ENCODE measurements at places on chromosomes 6 and 20.

GRCh38 chr6:144673807-144674206, 388.7 kb downstream of the UTRN start:
- DNase-seq: no peak

- DNase-seq: no peak
Measured at GRCh38 chr6:27168586-27169443, 78.7 kb upstream of the PRSS16 start.

DNA sequence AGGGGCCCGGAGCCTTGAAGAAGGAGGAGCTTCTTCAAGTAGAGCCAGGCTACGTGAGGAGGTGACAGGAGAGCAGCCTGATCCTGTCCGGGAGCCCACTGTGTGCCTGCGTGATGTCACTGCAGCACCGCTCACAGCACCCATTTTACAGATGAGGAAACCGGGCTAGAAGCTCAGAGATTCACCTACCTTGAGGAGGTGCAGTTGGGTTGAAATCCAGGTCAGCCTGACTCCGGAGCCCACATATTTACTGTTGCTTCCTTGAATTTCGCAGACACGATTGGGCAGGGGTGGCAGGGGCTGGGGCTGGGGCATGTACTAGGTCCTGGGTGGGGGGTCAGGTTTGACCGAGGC, 12.5 kb downstream of the VSTM2L start:
- DNase-seq: no peak

GRCh38 chr6:170231293-170232185, 59.3 kb downstream of the DLL1 start:
- DNase-seq: no peak

- no peak for DNase-seq
Measured at GRCh38 chr6:112434896-112435435, 87.8 kb downstream of the RFPL4B start.

DNA sequence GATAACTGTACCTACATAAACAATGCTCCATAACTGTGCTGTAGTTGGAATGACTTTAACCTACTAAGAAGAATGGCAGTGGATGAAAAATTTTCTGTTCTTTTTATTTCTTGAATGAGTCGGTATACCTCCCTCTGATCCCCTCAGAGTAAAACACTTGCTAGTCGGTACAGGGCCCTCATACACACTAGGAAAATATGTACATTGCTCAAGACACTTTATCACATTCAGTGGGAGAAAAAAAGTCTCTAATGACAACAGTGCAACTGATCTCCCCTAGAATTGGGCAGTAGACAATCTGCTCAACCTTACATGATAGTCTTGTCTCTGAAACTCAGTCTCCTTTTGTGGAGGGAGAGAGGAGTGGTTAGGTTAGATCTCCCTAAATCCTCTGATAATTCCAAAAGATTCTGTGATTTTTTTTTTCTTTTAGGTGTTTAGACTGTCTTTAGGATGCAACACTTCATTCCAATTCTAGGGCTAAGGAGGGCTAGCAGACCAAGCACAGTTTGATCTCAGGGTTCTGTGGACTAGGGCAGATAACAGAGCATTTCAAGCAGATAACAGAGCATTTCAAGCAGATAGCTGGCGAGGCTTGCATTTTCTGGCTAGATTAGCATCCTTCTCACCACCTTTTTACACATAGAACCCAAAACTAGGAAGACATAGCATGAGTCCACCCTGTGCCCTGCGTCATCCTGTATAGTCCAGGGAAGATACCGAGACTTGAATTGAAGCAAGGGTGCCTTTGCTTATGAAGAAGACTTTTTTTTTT, 100.3 kb upstream of the TNFAIP3 start:
- no peak for DNase-seq

- DNase-seq: no peak
Measured at GRCh38 chr6:47512872-47513271, 35.3 kb downstream of the CD2AP start.

DNA sequence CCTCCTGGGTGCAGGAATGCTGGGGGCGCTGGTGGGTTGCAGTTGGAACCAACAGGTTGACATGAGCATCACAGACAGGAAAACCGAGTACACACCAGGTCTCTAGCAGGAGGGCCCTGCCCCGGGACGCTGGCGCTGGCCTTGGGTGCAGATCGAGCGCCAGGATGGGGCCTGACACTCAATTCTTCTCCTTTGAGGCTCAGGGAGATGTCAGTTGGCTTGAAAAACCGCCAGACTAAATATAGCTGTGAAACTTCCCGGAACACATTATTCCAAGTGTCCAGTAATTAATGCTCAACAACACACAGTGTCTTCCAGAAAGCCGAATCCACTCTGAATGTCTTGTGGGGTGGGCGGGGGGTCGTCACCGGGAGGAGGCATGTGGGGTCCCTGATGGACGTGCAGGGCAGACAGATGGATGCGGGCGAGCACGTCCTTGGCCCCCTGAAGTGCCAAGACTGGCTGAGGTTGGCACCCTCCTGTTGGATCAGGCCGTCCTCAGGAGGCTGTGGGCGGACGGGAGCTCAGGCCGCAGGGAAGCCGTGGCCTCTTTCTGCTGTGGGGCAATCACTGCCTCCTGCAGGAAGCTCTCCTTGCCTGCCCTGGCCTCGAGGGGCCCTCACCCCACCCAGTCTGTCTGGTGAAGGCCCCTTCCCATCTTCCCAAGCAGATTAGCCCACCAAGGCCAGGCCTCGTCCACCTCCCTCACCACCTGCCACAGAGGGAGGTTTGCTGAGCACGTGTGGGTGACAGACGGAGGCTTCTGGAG, 19.4 kb upstream of the GATA5 start:
- no peak for DNase-seq

DNA sequence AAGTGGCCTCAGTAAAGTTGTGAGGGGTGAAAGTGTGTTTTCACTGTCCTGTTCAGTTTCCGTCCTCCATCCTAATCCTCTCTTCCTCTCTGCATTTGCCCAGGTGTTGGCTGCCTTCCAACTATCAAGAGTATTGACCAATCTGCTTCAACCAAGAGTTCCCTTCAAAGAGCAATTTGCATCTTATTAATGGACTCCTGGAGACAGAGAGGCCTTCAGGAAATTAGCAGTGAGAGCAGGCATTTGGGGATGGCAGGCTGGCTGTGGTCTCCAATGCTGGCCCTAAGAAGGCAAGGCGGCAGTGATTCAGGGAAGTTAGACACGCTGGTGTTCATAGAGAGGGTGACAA, 77.2 kb downstream of the GPR6 start:
- DNase-seq: no peak

GRCh38 chr6:21348504-21349195, 244.9 kb upstream of the SOX4 start:
- DNase-seq: no peak

- no peak for DNase-seq
Measured at GRCh38 chr20:48283470-48284110, 498.3 kb upstream of the SULF2 start.

GRCh38 chr6:4924661-4925271, 79.1 kb downstream of the RPP40 start:
- DNase-seq: no peak

GRCh38 chr6:1554141-1554475, 55.6 kb upstream of the FOXC1 start:
- no peak for DNase-seq

DNA sequence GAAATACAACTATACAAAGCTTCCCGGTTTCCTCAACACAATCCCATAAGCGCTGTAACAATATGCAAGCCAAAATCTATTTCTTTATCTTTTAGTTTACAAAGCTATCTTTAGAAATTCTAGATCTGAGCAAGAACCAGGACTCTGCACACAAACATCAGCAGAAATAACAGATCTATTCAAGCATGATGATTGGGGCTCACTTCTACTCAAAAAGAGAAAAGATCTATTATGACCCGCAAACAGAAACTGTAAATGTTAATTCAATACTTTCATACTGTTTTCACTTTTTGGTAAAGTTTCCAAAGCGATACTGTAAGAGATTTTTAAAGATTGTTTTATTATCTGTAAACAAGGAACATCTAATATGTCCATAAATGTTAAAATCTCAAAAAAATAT, 86.6 kb downstream of the SESN1 start:
- DNase-seq: no peak

GRCh38 chr6:132484680-132485018, 28.3 kb downstream of the STX7 start:
- no peak for DNase-seq

GRCh38 chr6:26193467-26194328, 106.5 kb downstream of the HFE start:
- DNase-seq: no peak

DNA sequence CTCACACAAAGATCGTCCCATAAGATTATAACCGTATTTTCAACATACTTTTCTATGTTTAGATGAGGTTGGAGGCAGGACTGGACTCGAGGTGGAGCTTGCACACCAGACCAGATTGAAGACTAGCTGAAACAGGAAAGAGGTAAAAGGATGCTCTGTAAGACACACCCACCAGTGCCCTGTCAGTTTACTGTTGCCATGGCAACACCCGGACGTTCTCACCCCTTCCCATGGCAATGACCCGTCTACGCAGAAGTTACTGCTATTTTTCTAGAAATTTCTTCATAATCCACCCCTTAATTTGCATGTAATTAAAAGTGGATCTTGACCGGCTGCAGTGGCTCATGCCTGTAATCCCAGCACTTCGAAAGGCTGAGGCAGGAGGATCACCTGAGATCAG, 13.6 kb upstream of the SRSF6 start:
- DNase-seq: no peak

- DNase-seq: no peak
Measured at GRCh38 chr20:24777746-24778145, 171.3 kb upstream of the CST7 start.

DNA sequence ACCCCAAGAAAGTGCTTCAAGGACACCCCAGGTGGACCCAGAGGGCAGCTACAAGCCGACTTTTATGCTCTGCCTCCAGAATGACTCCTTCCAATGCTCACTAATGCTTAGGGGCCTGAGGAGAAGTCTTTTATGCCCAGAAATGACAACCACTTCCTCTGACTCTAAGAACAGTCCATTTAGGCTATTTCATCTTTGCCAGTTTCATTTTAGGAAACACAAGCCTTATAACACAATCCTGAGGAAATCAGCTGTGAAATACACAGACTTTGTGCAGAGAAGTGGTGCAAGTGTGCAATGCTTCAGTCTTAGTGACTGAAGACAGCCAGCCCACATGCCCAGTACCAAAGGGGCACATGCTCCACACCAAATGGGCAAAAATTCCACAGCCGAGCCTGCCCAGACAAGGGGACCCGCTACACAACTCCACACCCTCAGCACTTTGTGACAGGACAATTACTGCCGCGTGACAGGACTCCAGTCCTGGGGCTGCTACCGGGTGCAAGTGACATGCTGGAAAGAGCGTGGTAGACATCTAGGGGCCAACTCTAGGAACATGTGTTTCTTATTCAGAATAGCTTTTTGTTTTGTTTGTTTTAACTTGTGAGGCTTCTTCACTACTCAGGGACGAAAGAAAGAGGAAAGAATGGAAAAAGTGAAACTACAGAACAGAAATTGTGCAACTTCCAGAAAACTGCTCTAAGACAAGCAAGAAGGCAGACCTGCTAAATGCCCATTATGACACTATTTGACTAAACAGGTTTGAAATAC, 28.2 kb upstream of the PLAGL1 start:
- DNase-seq: no peak

GRCh38 chr20:25867776-25868649, 171.4 kb upstream of the ZNF337 start:
- DNase-seq: peak; percentile 59

DNA sequence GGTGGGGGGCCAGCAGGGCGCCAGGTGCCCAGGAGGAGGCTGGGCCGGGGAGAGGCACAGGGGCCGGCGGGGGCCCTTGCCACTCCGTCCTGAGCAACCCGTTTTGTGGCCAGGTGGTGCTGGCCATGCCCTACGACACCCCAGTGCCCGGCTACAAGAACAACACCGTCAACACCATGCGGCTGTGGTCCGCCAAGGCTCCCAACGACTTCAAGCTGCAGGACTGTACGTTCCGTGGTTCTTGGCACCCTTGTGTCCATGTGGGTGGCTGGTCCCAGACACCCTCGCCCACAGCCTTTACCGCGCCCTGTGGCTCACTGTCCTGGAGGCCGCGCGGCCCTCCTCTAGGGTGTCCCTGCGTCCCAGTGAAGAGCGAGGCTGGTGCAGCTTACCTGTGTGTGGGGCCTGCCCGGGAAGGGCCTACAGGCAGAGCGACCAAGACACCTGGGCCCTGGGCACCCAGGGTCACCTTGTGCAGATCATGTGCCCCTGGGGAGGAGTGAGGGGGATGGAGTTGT, 28.7 kb downstream of the PYGB start:
- no peak for DNase-seq

DNA sequence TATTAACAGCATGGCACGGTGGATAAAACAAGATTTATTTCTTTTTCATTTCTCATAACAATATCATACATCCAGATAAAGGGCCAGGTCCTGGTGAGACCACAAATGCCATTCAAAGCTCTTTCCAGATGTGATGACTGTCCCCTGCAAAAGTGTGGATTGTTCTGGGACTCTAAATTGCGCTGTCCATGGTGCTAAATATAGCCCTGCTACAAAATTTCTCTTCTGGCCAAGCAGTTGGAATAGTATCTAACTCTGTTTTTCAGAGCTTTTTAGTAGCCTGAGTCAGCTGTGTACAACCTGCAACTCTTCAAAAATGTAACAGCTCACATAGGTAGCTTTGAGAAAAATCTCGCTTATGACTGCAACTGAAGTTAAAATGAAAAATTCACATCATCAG, 115.8 kb downstream of the MANEA start:
- no peak for DNase-seq

DNA sequence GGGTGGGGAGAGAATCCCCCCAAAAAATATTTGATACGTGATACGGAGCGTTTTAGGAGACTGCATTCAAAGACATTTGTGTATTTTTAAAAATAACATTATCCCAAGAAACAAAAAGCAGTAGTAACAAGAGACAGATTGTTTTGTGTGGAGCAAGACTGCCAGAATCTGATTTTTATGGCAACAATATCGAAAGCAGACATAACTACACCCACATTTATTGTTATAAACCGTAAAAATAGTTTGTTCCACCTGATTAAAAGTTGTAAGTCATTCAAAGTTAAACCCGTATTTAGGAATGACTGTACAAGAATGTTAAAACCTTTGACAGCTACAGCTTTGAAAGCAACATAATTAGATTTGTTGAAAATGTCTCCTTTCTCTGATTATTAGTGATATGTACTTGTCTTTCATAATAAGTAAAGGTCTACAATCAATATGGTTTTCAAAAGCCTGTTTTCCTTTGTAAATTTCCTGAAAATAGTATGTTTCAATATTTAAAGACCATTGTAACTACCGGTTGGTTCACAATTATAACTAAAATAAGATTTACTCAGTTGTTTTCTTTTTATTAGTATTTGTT, 2.7 kb downstream of the EYA4 start:
- DNase-seq: no peak

DNA sequence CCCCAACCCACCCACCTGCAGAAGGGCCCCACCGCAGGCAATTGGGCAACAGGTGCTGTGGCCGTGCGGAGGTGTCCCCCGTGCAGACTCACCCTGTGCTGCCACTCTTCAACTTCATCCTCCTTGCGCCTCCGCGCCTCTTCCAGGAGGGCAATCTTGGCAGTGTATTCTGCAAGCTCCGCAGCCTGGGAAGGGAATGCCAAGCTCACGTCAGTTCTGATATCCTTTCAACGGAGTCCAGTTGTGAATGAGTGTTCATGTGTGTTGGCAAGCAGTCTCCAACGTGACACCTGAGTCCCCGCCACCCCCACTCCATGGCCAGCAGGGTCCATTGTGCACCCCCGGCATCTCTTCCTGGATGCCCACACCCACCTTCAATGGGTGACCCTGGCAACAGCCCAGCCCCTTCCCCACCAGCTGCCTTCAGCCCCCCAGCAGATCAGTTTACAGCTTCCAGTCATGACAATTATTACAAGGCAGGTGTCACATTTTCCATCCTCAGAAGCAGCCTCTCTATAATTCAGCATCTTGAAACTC, 49.9 kb downstream of the EZR start:
- no peak for DNase-seq

Data from stimulated activated CD4-positive, alpha-beta T cell treated with anti-CD3 and anti-CD28 coated beads, Interleukin-15, amount 100 ng/mL, for 1 hour (primary cell).